ENCODE measurements at places on chromosomes 13 and 19.

GRCh38 chr13:109131698-109132257, 502.4 kb downstream of the MYO16 start:
- DNase-seq = no peak

DNA sequence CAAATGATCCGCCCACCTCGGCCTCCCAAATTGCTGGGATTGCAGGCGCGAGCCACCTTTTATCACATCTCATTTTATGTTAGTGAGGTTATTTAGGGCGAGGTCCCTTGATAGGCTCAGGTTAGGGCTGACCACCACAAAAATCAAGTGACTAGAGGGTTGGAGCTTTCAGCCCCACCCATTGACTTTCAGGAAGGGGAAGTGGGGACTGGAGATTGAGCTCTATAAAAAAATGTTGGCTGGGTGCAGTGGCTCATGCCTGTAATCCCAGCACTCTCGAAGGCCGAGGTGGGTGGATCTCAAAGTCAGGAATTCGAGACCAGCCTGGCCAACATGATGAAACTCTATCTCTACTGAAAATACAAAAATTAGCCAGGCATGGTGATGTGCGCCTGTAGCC, 20.1 kb downstream of the FPR3 start:
- DNase-seq = no peak

DNA sequence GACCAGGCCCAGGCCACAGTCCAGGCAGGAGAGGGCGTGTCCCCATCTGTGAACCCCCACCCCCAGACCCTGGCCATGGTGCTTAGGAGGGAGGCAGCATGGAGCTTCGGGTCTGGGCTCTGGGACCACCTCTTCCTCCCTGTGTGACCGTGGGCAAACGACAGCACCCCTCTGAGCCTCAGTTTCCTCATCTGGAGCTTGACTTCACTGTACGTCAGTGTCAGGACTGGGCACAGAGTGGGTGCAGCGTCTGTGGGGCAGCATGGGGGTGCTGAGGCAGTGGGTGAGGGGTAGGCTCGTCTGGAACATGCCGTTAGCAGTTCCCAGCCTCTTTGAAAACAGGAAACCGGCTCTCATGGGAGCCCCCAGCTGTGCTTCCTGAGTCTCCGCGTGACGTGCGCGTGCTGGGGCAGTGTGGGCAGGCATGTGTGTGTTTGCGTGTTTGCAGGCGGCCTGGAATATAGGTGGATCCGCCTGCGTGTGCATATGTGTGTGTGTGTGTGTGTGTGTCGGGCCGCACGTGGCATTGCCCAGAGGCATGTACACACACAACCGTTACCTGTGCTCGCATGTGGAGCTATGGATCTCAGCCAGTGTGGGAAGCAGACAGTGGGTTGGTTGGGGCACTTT, 15.8 kb downstream of the ARRDC2 start:
- DNase-seq = peak; percentile 21

DNA sequence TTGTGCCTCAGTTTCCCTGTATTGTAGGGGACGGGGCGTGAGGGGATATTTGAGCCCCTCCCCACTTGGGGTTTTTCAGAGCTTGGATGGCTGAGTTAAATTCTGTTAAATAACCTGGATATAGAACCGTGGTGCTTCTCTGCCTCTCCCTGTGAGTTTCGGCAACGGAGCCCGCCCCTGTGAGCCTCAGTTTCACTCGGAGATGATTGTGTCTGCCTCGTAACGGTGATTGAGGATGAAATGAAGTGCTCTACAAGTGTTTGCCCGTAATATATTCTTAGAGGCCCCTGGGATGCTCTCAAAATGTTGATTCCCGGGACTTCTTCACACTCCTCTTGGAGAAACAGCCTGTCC, 509 bp downstream of the KXD1 start:
- no peak for DNase-seq

DNA sequence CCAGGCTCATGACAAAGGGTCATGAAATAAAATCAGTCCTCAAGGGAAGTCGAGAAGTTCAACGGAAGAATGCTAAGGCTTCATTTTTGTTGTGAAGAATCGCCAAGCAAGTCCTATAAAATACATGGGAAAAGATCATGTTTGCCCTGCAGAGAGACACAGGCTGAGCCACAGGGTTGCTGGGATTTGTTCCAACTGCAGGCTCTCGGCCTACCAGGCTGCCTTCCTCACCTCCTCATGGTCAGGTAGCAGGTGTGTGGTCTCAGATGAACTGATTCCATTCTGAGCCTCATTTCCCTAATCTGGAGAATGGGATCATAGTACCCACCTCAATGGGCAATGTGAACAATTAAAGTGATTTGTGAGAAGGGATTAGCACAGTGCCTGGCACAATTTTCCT, 114.9 kb upstream of the SPATA13 start:
- no peak for DNase-seq

- DNase-seq = no peak
These were observed 1711.8 kb downstream of the SLITRK5 start for GRCh38 chr13:89382981-89383380.

Measured in effector memory CD8-positive, alpha-beta T cell (primary cell).